ENCODE measurements at places on chromosomes 12 and 14.

DNA sequence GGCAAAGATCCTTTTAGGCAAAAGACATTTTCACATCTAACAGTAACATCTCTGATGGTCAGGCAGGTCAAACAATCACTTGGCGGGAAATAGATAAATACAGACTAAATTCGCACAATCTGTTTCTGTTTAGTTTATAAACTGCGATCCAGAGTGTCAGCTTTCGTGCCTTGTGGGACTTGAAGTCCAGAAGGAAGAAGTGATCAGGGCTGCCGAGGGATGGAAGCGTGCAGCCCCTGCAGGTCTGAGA lies 245 bp upstream of the BRMS1L start:
- no peak for DNase-seq

DNA sequence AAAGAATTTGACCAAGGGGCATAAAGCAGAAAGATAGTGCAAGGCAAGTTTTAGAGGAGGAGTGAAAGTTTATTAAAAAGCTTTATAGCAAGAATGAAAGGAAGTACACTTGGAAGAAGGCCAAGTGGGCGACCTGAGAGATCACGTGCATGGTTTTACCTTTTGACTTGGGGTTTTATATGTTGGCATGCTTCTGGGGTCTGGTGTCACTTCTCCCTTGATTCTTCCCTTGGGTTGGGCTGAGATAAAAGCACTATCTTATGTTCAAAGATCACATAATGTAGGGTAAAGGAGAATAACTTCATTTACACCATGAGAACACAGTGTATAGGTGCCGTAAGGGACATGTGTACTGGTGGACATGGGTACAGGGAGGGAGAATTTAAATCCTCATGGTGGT lies 17.7 kb upstream of the TMEM30B start:
- DNase-seq, result no peak

DNA sequence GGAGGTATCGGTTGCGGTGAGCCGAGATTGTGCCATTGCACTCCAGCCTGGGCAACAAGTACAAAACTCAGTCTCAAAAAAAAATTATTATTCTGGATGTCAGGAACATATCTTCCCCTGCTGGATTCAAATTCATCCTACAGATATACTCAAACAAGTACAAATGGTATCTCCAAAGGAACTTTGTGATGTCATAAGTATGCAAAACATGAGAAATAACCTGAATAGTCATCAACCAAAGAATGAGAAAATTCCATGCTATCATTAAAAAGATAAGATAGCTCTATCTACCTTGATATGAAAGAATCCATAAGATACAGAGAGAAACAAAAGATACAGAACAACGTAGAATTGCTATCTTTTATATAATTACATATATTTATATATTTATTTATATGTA lies 67.7 kb downstream of the EEA1 start:
- no peak for DNase-seq

DNA sequence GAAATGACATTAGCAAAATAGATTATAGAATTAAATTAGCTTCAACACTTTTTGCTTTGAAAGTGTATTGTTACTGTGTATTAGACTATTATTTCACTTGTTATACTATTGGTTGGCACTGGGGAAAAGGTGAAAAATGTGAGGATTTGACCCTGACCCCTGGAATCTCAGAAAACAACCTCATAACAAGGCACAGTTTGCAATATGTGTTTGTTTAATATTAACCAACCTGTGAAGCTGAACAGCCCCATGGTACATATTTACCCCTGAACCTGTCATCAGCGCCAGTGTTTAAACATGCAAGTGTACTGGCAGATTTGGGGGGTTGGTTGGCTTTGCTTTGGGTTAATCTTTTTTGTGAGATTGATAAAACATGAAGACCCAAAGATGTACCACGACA lies 11.7 kb downstream of the SLC38A4 start:
- DNase-seq, result no peak

- no peak for DNase-seq
Observed at GRCh38 chr14:81298911-81299310, 78.2 kb upstream of the GTF2A1 start.

DNA sequence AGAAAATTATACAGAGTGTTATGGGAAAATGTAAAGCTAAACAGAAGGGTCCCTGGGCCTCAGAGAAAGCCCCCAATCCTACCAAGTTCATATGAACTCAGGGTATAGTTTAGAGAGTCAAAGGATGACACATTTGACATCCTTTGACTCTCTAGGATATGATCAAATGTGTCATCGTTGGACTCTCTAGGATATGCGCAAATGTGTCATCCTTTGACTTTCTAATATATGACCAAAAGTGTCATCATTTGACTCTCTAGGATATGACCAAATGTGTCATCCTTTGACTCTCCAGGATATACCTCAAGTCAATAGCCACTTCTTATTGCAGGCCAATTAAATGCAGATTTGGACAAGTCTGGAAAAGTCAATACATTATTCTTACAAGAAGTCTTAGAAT lies 204.8 kb upstream of the IGF1 start:
- no peak for DNase-seq

- DNase-seq, result no peak
Observed at GRCh38 chr14:46747001-46747652, 95.5 kb upstream of the RPL10L start.

DNA sequence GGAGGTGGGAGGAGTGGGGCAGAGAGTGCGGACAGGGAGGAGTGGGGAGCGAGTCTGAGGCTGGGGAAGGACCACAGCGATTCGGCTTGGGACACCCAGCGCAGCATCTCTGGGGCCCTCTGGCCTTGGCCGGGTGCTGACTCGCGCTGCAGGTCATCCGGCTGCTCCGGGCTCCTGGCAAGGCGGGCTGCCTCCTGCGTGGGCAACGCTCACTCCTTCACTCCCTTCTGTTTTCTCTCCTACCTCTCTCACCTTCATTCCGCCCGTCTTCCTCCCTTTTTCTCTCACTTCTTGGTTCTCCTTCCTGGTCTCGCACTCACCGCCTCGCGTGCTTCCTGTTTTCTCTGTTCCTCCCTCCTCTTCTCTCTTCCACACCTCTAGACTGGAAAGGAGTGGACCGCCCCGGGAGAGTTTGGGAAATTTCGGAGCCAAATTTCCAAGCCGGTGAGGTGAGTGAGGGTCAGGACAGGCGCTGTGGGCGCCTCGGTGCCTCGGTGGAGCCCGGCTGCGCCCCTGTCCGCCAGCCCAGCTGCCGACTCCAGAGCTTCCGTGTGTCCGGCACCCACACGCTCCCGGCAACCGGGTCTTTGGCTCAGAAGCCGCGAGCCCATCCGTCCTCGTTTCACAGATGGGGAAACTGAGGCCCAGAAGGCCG lies 86.7 kb downstream of the B4GALNT3 start:
- no peak for DNase-seq
